ENCODE measurements at places on chromosomes 11 and 22.

- DNase-seq: no peak
Observed at GRCh38 chr22:33851821-33852384, 68.4 kb downstream of the LARGE1 start.

GRCh38 chr11:111937844-111938243 is 701 bp downstream of the DIXDC1 start:
- no peak for DNase-seq

GRCh38 chr11:73660497-73661034 is 14.2 kb downstream of the PLEKHB1 start:
- DNase-seq: no peak

DNA sequence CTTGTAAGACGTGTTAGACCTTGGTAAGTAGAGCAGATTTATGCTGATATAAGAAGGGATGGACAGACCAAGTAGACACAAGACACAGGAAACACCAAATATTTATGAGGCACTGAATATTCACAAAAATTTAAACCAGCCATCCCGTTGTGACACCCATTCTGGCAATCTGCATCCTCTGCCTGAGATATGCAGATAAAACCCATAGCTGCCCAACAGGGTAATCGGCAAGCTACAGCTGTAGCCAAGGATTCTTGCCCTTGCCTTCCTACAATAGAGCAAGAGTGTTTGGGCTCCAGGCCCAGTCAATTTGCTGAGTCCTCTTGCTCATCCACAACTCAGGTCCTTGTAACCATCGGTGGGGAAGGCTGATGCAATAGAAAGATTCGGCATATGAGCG is 18.5 kb upstream of the MPZL2 start:
- no peak for DNase-seq

GRCh38 chr22:48976556-48977535 is 850.8 kb downstream of the BRD1 start:
- no peak for DNase-seq

DNA sequence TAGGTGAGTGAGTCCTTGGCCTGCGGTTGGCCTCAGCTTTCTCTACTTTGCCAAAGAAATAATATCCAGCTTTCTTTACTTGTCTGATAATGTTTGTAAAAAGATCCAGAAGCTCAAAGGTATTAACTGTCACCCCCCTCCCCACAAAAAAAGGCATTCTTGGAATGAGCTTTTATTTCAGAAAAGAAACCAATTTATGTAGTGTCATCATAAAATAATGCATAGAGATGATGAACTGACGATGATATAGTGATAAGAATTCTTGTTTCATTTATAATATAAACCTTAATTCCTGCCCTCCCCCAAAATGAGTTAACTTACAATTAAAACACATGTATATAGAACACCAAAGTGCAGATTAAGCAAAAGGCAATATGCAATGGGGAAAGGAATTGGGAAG is 191.4 kb downstream of the LARGE1 start:
- no peak for DNase-seq

GRCh38 chr11:35629914-35630313 is 11.7 kb downstream of the FJX1 start:
- DNase-seq: no peak

- no peak for DNase-seq
Observed at GRCh38 chr11:103407641-103408040, 298.4 kb downstream of the DYNC2H1 start.

DNA sequence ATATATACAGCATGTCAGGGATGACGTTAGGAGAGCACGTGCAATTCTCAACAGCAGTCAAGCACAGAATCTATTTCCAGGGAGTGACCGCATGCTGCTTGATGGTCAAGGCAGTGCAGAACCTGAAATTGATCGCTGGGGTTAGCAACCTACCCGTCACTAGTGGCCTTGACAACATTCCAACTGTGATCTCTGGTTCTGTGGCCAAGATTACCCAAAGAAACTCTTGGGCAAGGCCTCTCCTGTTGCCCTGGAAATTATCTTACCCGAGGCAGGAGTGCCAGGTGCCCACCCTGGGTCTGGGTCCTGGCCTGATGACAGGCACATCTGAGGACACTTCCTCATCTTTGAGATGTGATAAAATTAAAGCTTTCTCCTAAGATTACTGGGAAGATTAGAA is 2.2 kb downstream of the TM7SF2 start:
- DNase-seq: no peak

DNA sequence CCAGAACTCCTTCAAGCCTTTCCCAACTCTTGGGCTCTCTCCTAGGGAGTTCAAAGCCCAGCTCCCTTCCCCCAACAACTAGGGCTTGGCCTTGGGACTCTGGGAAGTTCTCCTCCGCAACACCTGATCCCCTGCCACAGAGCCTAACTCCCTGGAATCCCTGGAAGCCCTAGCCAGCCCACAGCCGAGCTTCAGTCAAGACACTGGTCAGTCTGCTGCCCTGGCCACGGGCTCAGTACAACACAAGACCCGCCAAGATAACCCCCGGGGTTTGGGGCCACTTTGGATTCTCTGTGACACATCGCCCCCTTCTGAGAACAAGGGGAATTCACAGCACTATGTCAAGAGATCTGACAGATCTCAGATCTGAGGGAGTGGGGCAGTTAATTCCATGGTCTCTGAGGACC is 58.3 kb downstream of the SLC22A12 start:
- no peak for DNase-seq

- DNase-seq: no peak
Observed at GRCh38 chr22:41842996-41843970, 10.4 kb downstream of the SREBF2 start.

- DNase-seq: no peak
Observed at GRCh38 chr22:37409459-37410050, 17.7 kb downstream of the ELFN2 start.

DNA sequence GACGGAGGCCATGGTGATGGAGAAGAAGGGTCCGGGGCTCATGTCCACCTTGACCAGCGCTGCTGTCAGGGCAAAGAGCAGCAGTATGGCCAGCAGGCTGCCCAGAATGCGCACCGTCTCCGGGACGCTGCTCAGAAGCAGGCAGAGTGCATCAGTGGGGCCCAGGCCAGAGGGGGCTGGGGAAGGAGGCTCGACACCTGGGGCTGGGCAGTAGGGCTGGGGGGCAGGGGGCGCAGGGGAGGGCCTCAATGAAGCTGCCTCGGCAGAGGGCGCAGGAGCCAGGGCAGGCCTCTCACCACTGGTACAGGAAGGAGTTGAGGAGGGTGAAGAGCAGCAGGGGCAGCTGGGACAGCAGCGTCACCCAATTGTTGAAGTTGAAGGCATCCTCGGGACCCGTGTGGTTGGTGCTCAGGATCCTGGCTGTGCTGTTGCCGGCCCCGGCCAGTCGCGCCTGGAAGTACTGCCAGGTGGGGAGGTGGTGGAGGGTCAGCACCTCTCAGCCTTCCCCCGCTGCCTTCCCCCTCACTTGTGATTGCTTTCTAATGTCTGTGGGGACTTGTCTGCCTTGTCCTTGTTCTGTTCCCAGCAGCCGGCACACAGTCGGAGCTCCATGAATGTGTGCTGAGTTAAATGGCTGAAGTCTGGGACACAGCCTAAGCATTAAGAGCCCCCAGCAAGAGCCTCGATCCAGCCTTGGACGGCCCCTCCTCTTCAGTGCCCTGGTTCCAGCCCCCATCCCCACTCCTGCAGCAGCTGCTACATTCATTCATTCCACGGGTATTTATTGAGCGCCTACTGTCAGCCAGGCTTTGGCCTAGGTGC is 2.3 kb downstream of the SLC29A2 start:
- DNase-seq: no peak

DNA sequence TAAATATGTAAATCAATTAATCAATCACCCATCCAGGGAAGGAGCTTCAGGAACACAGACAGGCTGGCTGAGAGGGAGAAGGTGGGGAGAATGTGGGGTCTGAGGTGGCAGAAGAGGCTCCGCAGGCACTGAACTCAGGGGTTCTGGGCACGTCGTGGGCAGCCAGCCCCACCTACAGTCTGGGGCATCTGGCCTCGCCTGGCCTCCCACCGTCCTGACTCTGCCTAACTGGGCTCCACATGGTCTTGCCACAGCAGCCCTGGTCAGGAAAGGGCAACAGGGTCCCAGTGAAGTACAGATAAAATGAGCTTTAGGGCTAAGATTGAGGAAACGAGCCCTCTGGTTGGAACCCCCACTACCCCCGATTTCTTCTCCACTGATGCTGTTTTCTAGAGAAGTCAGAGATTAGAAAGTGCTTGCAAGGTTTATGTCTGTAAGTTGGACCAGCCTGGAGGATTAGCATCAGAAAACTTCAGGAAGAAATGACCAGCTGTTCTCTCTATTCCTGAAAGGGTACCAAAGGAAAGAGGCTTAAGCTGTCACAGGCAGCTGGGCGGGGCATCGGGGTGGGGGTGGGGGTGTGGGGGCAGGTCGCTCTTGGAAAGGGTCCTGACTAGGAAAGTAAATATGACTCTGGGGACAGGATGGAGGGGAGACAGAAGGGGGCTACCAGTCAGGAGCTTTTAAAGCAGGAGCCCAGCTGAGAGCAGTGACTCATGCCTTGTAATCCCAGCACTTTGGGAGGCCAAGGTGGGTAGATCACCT is 261.7 kb downstream of the BUD13 start:
- DNase-seq: no peak

- no peak for DNase-seq
Observed at GRCh38 chr11:64655941-64656601, 65.1 kb downstream of the SLC22A12 start.

GRCh38 chr11:29309992-29310391 is 706.8 kb downstream of the KCNA4 start:
- no peak for DNase-seq

- no peak for DNase-seq
Observed at GRCh38 chr22:46681010-46681409, 57.0 kb downstream of the CERK start.

- peak; percentile 79 for DNase-seq
Observed at GRCh38 chr11:1827095-1827813, 7.5 kb upstream of the SYT8 start.

- no peak for DNase-seq
Observed at GRCh38 chr22:28175730-28176492, 256.9 kb upstream of the PITPNB start.

DNA sequence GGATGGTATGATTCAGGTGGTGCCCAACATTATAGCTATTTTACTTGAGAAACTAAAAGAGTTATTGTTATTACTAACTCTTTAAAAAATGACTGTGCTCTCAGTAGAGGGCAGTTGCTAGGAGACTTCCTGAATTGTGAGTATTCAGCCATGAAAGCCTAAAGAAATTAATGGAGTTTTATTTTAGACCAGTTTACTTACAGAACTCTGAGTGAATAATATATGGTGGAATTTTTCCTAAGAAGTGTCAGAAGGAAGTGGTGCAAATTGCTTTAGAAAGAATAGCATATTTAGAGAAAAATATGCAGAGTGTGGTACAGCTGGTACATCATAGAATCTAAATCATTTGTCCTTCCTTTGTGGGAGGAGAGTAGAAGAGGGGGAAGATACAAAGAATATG is 689.9 kb upstream of the CCDC90B start:
- no peak for DNase-seq

- DNase-seq: no peak
Observed at GRCh38 chr11:70928854-70929598, 323.4 kb downstream of the SHANK2 start.

DNA sequence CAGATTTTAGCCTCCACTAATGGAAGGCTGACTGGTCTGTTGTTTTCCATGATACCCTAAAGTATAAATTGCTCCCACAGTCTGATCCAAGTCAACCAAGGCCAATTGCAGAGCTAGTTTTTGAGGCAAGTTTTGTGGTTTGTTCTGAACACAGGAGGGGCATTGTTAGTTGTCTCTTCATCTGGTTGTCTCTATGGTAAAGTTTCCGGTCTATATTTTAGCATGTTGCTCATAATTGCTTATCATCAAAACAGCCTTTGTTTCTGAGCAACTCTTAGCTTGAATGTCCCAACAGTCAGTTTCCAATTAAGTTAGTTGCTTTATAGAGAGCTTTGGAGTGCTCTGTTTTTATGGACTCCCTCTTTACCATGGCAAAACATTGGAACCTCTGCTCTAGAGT is 217.6 kb upstream of the CARD18 start:
- DNase-seq: no peak

DNA sequence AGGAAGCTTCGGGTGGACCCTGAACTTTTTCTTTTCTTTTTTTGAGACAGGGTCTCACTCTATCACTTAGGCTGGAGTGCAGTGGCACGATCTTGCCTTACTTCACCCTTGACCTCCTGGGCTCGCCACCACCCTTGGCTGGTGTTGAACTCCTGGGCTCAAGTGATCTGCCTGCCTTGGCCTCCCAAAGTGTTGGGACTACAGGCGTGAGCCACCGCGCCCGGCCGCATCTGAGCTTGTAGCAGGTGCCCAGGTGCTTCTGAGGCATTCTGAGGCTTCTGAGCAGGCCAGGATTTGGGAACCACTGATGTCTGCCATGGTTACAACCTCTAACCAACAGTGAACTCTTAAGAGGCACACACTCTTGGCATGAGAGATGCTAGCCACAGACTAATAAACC is 5.1 kb downstream of the USP35 start:
- DNase-seq: no peak

GRCh38 chr11:37786214-37786755 is 1188.2 kb upstream of the RAG2 start:
- no peak for DNase-seq

DNA sequence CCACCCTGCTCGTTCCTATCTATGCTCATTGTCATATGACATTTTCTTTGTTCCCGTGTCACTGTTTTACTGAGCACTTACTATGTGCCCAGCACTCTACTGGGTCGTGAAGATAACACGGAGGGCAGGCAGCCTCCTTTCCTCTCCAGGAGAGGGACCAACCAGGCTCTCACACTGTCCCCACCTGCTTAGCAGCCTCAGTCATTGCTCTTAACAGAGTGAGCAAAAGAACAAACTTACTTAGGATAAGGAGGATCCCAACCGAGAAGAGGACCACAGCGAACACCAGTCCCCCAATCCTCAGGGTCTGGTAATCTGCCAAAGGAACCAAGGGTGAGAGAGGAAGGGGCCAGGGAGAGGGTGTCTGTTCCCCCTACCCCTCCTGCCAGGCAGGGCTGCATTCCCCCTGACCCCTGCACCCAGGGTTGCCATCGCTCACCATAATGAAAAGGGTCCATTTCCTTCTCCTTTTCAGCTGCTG is 17.0 kb upstream of the FXYD2 start:
- DNase-seq: peak; percentile 16

DNA sequence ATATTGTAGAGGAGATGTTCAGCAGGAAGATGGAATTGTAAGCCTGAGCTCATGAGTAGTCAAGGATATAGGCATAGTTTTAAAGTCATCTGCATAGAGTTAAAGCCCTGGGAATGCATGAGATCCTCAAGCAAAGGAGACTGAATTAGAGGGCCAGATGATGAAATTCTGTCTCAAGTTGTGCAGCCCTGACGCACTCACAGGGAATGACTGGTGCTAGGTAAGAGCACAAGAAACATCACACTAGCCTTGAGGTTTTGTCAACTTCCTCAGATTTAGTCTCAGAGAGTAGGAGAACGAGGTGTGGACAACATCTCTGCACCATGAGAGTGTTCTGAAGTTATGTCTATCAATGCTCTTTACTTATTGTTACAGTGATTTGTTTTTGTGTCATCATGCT is 5.8 kb downstream of the RAB38 start:
- no peak for DNase-seq

GRCh38 chr11:95455228-95455970 is 224.4 kb upstream of the SESN3 start:
- no peak for DNase-seq
